Activated CD4-positive, CD25-positive, alpha-beta regulatory T cell (primary cell): ENCODE measurements at places on chromosomes 16 and 17.

GRCh38 chr17:76667786-76668453, 24.4 kb upstream of the ST6GALNAC1 start:
- no peak for DNase-seq

DNA sequence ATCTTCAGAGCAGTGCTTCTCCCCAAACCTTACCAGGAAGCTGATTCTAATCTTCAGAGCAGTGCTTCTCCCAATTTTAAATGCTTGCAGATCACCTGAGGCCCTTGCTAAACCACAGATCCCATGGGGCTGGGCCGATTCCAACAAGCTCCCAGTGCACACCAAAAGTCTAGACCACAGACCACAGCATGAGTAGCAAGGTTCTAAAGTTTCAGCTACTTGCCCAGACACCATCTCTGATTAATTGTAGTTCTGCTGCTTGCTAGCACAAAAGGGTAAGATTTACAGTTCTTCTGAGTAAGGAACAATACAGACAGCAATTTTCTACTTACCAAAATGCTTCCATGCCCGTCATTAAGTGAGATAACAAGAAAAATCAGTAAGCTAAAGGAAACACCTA, 12.2 kb downstream of the CLEC3A start:
- DNase-seq, result no peak

- no peak for DNase-seq
Measured at GRCh38 chr16:89890886-89891657, 17.7 kb downstream of the TCF25 start.

DNA sequence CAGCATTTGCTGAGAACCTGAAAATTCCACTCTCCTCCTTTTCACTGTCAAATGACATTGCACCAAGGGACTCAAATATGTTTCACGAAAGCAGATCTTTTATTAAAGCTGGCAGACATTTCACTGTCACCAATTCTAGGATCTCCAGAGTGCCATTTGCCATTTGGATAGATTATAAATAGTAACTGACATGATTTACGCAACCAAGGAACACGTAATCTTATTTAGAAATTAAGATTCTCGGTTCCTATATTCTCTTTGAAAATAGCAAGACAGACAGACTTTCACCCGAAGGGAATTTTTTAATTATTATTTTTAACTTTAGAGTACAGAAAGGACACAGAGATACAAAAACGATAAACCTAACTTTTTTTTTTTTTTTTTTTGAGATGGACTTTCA, 49.6 kb downstream of the ANKFY1 start:
- no peak for DNase-seq

GRCh38 chr17:28563475-28563874, 7.8 kb downstream of the PIGS start:
- DNase-seq, result no peak

DNA sequence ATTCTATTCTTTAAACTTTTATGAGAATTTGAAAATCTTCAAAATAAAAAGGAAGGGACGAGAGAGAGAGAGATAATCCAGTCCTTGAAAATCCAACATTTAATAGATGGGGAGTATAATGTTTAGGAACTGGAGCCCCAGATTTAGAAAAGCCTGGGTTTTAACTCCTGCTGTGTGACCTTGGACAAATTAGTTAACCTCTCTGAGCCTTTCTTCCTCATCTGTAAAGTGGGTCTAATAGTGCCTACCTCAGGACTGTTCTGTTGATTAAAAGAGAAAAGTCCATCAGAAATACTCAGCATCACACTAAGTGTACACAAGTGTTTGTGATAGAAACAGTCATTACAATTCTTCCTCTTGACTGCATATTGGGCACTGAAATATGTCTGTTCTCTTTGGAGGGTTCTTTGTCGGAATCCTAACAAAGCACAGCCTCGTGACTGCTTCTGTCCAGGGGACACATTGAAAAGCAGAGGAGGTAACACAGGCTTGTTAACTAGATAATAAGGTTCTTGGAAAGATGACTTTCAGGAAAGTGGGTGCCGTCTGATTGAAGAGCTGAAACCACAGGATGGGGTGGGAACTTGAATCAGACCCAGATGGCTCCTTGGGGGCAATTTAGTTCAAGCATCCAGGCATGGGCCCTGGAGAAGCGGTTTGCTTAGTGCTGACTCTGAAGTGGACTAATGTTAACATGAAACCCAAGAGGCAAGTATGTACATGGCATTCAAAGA, 128.2 kb downstream of the CLEC16A start:
- no peak for DNase-seq

DNA sequence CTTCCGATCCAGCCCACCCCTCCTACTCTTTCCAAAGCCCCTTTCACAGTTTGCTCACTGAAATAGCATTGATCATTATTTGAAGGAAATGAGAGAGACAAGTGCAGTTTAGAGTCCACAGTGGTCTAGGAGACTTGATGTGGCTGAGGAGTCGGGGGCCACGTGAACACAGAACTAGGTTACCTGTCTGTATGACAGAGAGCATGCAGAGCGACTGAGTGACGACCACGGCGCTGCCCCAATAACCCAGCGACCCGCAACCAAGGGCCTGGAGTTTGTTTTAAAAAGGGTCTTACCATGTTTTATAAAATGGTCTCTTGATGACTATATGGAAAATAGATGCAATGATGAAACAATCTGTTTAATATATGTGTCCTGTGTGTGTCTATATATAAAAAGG, 39.5 kb downstream of the NDEL1 start:
- DNase-seq, result no peak

- no peak for DNase-seq
Measured at GRCh38 chr16:12293017-12293618, 316.6 kb downstream of the SNX29 start.

GRCh38 chr17:1078831-1079561, 82.1 kb downstream of the TIMM22 start:
- DNase-seq, result no peak

- no peak for DNase-seq
Measured at GRCh38 chr16:77113835-77114234, 77.2 kb upstream of the MON1B start.

DNA sequence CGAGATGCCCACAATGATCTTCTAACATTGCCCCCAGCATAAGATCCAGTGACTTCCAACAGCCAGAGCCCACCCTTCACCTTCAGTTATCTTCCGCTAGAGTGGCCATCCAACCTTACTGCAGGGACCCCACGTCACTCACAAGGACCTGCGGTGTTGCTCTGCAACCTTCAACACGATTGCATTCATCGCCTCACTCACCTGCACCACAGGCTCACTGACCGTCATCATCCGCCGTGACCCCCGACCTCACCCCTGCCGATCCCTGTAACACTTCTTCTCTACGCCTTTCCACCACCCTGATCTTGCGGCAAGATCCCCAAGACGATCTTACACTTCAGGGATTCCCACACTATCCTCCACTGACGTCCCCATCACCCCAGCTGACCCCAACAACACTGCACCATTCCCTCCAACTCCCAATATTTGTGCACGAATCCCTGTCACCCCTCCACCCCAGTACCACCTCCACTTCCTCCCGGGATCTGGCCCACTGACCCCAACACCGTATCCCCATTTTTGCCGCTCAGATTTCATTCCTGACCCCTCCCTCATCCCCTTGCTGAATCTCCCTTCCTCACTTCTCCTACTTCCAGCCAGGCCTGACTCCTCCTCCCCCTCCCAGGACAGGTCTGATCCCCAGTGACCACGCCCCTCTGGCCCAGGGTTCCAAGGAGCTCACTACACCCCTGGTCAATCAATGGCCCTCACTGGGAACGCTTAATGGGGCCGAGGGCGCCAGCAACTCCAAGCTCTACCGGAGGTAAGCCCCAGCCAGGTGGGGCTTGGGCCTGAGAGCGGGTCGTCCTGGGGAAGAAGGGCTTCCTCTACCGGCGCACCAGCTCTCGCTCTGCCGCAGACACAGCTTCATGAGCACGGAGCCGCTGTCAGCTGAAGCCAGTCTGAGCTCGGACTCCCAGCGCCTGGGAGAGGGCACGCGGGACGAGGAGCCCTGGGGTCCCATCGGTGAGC, 7.6 kb downstream of the RUNDC3A start:
- no peak for DNase-seq

- DNase-seq, result no peak
Measured at GRCh38 chr17:43736389-43736788, 22.2 kb downstream of the SOST start.

DNA sequence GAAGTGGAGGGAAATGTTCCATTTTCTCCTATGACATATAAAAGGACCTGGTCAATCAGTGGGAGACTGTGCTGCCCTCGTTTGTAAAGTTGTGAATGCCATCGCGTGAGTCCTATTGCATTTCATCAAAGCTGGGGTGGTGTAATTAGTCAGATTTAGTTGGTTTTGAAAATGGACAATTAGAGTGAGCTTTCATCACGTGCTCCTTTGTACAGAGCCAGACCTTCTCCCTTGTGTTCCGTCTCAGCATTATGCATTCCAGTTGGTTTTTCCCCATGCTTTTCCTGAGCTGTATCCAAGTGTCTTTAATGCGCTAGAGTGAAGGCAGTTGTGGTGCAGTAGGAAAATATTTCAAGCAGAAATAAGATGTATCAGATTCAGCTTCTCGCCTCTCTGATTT, 10.4 kb downstream of the SEC14L1 start:
- DNase-seq, result no peak

DNA sequence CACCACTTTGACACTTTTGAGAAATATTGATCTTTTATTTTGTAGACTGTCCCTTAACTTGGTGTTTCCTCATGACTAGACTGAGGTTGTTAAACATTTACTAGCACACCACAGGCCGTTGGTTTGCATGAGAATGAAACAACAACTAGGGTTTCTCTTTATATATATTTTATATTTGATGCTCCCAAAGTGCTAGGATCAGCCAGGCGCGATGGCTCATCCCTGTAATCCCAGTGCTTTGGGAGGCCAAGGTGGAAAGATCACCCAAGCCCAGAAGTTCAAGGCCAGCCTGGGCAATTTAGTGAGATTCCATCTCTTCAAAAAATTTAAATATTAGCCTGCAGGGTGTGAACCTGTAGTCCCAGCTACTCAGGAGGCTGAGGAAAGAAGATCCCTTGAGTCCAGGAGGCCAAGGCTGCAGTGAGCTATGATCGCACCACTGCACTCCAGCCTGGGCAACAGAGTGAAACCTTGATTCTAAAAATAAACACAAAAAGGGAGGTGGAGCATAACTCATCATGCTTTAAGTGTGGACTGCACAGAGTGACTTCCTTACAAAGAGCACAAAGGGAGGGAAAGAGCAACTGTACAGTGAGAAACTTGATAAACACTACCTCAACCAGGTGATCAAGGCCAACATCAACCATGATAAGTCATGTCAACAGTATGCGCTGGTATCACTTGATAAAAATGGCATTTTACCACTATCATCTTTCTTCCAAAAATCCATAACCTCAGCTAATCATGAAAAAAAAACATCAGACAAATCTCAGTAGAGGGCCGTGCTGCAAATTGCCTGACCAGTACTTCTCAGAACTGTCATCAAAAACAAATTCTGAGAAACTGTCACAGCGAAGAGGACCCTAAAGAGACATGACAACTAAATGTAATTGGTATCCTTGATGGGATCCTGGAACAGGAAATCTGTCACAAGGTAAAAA, 72.8 kb upstream of the ATF7IP2 start:
- DNase-seq, result no peak

- no peak for DNase-seq
Measured at GRCh38 chr17:48818361-48818841, 1.4 kb upstream of the TTLL6 start.

DNA sequence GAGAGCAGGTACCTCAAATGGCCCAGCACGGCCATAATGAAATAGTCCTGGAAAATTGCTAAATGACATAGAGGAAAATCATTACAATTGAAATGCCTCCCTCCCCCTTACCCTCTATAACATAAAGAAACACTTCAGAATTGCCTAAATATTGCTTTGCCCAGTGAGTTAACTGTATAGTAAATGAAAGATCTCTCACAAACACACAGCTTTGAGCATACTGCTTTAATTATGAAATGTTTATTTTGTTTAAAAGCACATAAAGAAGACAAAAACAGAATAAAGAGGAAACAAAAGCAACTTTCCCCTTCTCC, 9.3 kb upstream of the ADAMTS18 start:
- DNase-seq, result no peak

DNA sequence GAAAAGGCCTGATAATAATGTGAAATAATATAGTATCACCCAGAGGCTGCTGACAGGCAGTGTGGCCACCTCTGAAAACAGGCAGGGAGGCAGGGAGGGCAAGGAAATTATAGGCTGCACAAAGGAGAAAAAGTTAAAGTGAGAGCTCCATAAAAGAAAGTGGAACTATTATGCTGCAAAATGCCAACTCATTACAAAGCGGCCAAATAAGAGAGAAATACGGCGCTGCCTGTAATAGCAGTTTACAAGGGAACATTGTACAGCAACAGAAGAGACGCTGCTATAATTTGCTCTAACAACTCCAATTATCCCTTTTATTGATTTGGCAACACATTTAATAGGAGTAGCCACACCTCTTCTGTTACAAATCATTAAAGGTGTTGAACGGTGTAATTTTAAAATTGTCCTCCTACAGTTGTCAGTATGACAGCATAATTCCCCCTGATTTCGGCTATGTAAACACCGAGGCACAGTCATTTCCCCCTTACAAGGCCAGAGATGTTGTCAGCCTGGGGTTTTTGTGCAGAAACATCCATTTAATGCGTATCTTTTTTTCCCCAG, 120.3 kb downstream of the MRM1 start:
- DNase-seq, result no peak

DNA sequence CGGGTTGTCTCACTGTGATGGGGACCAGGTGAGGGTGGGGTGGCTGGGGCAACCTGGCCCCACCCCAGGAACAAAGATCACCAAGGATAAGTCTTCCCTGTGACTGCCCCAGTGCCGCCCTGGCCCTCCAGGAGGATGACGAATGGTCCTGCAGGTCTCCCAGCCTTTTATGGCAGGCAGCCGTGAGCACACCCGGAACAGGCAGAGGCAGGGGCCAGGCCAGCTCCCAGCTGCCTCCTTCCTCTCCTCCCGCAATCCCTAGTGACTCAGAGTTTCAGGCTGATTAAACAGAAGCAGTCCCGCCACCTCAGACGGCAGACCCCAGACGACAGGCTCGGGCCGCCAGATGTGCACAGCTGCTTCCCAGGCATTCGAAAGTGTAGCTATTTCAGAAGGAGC, 13.3 kb downstream of the JUP start:
- no peak for DNase-seq

- DNase-seq, result no peak
Measured at GRCh38 chr17:73091770-73092522, 542 bp downstream of the SLC39A11 start.

- DNase-seq, result no peak
Measured at GRCh38 chr17:36198831-36199465, 2.4 kb upstream of the CCL3L1 start.
